NCI-H82 (cell line): ENCODE measurements at places on chromosomes 7 and 10.

- no peak for DNase-seq
These were observed at the start of gene HK1 for GRCh38 chr10:69278446-69278963. TSS of gene HK1 (plus strand) at chr10:69278496.

DNA sequence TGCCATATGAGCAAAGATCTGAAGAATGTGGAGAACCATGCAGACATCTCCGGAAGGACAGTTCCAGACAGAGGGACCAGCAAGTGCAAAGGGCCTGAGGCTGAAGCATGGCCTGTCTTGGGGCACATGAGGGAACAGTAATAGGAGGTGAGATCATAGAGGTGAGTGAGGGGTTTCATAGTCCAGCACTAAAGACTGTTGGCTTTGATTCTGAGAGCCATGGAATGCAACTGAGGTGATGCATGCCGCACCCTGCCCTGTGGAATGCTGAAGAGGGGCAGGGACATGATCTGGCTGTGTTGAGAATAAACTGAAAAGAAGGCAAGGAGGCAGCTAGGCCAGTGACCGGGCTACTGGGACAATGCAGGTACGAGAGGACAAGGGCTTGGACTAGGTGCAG lies 253.1 kb upstream of the KLF14 start:
- no peak for DNase-seq

DNA sequence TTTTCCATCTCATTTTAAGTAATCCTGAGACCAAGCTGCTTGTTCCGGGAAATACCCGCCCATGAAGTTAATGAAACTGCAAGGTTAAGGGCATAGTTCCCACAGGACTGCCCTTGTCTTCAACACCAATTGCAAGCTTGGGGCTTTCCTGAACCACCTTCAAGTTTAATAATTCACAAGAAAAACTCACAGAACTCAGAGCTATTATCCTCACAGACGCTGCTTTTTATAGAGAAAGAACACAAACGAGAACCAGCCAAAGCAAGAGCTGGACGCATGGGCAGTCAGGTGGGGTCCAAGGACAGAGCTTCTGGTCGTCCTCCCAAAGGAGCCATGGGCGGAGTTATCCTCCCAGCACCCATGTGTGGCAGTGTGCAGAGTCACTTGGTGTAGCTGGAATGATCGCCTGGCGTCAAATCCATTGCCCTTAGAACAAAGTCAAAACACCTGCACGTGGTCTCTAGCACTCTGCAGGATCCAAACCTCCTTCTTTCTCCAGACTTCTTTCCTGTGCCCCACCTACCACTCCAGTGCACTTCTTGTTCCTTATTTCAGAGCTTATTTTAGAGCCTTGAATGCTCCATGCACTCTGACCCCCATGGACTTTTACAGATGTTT lies 56.7 kb downstream of the SNX10 start:
- no peak for DNase-seq

DNA sequence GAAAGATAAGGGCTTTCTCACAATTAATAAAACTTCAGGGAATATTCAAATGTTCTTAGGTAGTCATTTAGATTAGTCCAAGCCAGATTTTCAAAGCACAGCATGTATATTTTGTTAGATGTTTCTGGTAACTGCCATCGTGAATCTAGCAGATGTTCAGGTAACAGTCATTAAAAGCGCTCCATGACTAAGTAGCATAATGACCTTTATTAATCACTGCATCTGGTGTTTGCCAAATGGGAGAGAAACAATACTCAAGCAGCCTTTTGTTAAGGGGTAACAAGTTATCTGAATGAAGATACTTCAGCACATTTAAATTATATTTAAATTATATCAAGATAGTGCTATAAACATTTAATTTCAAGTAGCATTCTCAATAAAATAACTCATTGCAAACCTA lies 47.5 kb downstream of the USP6NL start:
- DNase-seq: peak; percentile 47

GRCh38 chr10:106980495-106981451 lies 183.7 kb downstream of the SORCS1 start:
- no peak for DNase-seq

DNA sequence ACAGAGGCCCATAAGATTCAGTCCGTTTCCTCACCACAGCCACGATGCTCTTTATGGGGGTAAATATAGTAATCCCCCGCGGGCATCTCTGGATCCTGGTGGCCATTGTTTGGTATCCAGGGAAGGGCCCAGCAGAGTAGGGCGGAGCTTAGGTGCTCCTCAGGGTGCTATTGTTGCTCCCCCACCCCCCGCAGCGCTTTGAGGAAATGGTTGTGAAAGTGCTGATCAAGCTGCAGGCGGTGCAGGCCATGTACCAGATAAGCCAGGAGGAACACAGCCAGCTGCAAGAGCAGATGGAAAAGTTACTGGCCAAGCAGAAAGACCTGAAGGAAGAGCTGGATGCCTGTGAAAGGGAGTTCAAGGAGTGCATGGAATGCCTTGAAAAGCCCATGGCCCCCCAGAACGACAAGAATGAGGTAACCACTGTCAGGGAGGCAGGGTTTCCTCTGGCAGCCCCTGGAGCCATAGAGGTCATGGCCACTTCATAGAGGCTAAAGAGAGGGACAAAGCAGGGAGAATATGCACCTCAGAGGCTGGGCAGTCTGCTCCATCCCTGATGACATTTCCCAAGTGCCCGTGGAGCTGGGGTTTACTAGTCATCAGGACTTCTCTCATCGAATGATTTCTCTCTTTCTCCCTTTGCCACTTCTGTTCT lies 17.6 kb upstream of the FLNC start:
- no peak for DNase-seq

- peak; percentile 94 for DNase-seq
These were observed at the start of gene UBE2H for GRCh38 chr7:129952653-129953560. TSS of gene UBE2H (minus strand) at chr7:129952960. CDS start at chr7:129952555, 405 bp downstream.

- DNase-seq: no peak
These were observed 38.7 kb upstream of the DLG5 start for GRCh38 chr10:77965294-77965693.

GRCh38 chr7:115600207-115600606 lies 430.4 kb downstream of the TFEC start:
- no peak for DNase-seq

- no peak for DNase-seq
These were observed 3.4 kb upstream of the BMPR1A start for GRCh38 chr10:86753051-86753450.

GRCh38 chr7:41328544-41328943 lies 374.3 kb downstream of the INHBA start:
- no peak for DNase-seq

DNA sequence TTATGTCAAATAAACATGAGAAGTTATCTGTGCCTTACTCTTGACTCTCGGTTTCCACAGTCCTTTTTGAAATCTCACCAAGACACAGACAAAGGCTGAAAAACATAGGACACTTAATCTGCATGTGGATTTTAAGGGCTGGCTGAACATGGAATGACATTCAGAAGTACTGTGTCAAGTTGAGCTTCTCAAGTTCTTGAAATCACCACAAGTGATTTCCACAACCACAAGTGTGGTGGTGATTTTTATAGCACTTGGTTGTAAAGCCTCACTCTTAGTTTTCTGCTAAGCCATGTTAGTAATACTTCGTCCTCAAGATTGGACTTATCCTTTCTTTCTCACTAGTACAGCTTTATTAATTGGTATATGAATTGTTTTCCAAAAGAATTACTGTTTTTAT lies 29.6 kb downstream of the FOXP2 start:
- no peak for DNase-seq

DNA sequence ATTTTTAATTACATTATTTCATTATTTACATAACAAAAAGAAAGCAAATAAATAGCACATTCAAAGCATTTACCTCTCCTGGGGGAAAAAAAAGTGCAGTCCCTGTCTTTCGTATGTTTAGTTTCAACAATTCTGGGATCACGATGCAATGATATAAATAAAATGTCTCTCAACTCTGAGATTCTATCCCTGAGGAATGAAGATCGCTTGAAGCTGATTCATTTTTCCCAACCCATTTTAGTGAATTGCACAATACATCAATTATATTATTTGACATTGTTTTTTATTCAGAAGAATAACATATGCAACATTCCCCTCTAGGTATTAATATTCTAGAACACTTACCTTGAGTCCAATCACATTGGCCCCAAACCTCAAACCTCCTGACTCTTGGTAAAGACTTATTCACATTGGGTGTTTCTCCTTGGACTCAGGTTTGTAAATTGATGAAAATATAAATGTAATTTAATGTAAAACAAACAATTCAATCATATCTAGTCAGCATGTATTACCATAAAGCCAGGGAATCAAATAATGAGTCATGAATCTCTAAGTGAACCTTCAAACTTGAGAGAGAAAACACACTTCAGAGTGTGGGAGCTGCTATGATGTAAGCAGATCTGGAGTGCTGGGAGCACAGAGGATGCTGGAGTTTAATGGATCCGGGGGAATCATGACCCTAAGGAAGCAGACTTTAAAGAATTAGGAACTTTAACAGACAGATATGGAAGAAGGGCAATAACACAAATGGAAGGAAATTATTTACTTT lies 5.3 kb upstream of the SCIN start:
- DNase-seq: no peak

DNA sequence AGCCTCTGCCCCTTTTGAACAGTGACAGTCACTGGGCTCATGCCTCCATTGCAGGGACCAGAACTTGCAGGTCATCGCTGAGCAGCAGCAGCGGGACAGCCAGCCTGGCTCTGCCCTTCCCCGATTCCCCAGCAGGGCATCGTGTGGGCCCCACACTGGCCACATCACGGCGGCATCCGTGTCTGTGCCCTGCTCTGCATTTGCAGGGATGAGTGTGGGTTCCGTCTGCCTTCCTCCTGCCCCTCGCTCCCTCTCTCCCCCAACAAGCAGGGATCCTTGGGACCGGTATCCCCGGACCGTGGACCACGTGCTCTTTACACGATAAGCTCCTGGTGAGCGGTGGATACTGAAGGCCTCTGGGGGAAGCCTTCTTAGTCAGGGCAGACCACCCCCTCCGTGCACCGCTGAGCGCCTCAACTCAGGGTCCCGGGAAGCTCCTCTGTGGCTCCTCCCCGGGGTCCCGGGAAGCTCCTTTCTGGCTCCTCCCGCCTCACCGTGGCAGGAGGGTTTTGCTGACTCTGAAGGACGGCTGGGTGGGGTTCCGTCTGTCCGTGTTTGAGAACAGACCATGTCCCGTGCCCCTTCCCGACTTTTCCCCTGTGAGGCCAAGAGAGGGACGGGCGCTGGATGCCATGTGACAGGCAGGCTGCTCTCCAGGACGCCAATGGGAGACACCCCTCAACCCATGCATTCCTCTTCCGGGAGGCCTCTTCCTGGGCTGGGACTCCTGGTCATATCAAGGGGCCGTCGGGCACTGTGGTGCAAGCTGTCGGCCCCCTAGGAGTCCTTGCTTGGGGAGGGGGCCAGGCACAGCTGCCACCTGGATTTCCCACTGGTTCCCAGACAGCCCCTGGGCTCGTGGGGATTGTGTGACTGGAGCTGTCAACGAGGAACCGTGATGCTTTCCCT lies 23.5 kb upstream of the NKX6-2 start:
- no peak for DNase-seq

- DNase-seq: no peak
These were observed 18.8 kb downstream of the FRMPD2 start for GRCh38 chr10:48255722-48256121.

DNA sequence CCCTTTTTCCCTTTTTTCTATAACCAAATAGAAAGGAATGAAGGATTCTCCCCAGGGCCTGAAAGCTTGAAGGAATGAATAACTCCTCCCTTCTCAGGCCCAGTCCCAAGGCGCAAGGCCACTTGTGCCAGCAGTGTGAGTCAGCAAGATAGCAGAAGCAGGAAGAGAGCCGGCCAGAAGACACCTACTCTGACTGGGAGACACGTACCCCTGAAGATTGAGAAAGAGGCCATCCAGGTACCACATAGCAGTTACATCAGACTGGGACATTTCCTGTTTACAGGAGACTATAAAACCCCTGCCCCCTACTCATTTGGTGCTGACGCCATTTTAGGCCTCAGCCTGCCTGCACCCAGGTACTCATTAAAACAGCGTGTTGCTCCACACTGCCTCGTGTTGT lies 65.5 kb downstream of the LRRC17 start:
- no peak for DNase-seq

DNA sequence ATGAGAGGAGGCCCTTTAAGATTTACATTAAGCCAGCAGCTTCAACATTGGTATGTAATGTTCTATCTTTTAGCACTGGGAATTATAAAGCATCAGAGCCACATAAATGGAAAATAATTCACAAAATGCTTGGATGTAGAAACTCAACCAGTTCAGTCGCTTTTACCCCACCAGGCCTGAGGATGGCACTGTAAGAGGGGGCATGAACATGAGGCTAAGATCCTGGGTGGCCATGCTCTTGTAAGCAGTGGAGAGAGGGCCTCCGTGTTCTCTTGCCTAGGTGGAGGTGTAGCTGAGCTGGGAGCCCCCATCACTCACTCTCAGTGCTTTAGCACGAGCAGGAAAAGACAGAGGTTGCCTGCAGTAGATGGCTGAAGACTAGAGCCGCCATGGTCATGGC lies 238.8 kb downstream of the FANK1 start:
- DNase-seq: peak; percentile 5

- DNase-seq: no peak
These were observed 66.3 kb downstream of the ARHGAP22 start for GRCh38 chr10:48538611-48539010.

GRCh38 chr7:120988591-120989256 lies at the start of gene CPED1:
TSS of gene CPED1 (plus strand) at chr7:120988711. CDS start at chr7:120989622, 911 bp downstream.
- DNase-seq: peak; percentile 65

DNA sequence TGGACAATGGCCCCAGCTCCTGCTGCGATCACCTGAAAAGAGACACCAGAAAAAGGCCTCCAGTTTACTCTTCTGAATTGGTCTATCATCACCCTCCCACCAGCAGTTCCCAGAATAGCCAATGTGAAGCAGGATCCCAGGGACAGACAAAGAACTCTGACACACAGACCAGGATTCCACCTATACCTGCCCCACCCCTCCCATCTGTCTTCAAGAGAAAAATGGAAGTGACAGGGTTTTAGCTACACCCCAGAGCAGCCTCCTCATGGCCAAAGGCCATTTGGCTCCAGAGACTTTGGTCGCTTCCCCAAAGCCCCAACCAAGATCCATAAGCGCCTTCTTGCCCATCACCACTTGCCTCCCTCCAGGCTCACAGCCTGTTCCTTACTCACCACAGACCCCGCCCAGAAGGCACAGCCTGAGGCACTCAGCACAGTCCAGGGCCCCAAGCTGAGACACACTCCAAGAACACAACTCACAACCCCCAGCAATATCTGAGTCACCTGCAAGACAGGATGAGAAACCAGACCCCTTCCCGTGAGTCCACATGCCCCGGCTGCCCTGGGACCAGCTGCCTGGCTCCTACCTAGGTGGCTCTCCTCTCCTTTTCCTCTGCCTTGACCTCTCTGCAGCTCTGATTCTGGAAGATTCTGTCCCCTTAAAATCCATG lies 6.5 kb downstream of the TMEM176B start:
- DNase-seq: no peak

DNA sequence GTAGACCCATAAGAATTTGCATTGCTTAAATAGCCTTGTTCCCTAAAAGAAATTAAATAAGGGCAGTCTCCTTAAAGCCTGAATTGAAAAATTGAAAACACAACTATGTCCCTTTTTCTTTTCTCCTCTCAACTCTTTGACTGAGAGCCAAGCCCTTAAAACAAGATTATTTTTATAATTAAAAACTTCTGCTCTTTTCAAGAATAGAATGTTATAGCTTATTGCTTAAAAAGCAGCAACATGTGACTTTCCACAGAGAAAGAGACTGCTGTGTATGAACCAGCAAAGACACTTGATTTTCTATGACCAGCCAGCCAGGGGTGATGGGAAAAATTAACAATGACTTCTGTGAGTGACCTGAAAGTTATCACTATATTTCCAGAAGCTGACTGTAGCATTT lies 295.2 kb upstream of the CELF2 start:
- no peak for DNase-seq
